ENCODE measurements at places on chromosomes 12 and 14.

DNA sequence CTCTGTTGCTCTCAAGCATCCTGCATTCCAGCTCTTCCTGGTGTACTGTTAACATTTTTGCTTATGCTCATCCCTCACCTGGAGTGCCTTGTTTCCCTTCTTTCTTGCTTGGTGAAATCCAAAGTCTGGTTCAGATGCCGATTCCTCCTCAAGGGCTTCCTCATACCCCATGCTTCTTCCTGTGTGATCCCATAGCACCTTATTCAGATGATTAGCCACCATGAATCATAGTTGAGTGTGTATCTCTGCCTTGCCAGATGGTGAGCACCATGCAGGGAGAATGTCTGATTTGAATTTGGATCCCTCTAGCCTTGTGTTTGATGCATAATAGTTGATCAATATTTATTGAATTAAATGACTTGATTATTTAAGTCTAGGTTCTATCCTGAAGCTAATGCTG, 39.4 kb upstream of the ANO4 start:
- no peak for DNase-seq

- no peak for DNase-seq
These were observed 22.3 kb upstream of the DIO2 start for GRCh38 chr14:80233470-80234089.

DNA sequence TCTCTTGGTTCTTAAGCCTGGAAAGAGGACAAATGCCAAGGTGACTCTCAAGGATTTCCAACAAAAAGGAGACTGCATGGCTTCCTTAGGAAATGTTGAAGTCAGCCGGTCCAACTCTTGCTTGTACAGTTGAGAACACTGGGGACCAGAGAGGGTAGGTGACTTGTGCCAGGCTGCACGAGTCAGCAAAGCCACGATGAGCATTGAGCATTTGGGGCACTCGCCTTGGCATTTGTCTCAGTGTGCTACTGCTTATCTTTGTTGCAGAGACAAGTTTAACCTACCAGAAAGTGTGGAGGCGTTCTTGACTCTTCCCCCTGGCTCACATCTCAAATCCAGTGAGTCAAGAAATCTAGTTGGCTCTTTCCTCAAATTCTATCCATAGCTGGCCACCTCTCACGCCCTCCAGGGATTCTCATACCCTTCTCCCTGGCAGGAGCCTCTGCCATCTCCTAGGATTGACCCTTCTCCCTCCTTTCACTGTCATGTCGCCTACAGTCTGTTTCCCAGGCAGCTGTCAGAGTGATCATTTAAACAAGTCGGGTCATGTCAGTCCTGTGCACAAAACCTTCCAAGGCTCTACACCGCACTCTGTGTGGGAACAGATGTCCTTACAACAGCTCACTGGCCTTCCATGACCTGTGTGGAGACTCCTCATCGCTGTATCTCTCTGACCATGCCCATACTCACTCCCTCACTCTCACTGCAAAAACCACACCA, 17.2 kb upstream of the KRT83 start:
- no peak for DNase-seq

DNA sequence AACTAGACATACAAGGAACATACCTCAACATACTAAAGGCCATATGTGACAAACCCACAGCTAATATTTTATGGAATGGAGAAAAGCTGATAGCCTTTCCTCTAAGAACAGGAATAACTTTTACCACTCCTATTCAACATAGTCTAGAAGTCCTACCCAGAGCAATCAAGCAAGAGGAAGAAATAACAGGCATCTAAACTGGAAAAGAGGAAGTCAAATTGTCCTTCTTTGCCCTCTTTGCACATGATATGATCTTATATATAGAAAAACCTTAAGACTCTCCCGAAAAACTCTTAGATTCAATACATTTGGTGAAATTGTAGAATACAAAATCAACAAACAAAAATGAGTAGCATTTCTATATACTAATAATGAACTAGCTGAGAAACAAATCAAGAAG, 110.0 kb downstream of the ATP23 start:
- DNase-seq: no peak

DNA sequence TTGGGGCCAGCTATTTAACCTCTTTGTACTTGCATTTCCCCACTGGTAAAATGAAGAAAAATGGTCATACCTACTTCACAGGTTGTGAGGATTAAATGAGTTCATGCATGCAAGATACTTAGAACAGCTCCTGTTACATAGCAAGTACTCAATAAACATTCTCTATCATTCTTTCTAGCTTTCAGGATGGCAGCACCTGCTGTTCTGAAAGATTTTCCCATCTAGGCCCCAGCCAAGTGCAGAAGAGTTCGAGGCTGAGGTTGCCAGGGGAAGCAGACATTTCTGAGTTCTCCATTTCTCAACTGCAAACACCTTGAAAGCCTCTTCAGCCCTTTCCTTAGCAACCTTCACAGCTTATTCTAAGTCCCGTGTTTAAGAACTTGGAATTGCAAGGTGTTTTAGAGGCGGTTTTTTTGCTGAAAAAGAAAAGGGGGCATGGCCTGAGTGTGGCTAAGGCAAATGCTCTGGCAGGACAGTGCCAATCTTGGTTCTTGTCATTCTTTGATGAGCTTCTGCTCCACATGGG, 73.0 kb upstream of the PRMT8 start:
- no peak for DNase-seq

GRCh38 chr12:95870897-95871296, 12.1 kb downstream of the SNRPF start:
- DNase-seq: no peak

- no peak for DNase-seq
These were observed 23.0 kb upstream of the ATP2B1 start for GRCh38 chr12:89731614-89732013.

DNA sequence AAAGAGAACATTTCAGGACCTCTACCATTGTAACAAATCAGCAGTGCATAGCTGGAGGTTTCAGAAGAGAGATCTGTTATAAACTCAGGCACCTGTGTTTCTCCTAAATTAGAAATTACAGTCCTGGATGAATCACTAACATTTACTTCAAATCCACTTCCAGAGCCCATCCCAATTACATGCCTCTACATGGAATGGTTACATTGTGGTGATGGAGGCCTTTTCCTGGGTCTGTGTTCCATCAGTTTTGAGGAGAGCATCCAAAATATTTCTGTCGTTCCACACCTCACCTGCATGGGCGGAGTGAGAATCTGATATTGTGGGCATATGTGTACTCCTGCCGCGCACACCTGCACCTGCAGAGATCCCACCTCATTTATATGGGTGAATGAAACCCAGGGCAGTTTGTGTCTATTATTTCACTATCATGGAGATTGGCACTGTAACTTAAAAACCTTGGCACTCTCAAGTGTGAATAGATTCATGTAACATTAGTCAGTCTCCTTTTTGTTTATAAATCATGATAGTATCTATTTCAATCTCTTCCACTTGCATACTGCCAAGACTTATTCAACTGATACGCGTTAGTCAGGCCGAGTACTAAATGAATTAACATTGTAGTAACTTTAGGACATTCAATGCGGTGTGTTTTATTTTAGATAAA, 215.1 kb upstream of the FAR2 start:
- DNase-seq: no peak

- DNase-seq: no peak
These were observed 56.7 kb upstream of the KCNMB4 start for GRCh38 chr12:70309348-70309747.

DNA sequence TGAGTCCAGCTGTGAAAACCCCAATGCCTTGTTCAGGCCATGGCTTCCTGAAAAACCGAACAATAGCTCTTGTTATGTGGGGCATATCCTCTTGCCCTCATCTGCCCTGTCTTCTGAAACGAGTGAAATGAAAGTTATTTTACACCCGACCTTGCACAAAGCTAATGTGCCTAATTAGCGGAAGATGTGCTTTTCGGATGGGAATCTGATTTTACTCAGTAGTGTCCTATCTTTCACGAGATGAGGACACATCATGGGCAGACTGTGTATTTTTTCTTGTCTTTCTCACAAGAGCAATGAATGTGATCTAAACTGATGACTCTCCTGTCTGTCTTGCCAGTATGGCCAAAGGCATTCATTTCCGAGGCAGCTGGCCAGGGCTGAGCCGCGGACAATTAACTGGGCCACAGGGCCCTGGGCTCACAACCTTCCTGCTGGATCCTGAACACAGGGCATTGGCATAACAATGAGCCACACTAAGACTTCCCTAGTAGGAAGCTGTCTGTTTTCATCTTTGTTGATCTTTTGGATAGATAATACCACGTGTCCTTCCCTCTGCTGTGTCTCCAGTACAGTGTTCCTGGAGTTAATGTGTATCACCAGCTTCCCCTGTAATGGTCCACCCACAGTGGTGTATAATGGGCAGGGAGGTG, 86.0 kb upstream of the HIF1A start:
- DNase-seq: peak; percentile 39

- DNase-seq: no peak
These were observed 56.0 kb downstream of the LLPH start for GRCh38 chr12:66074561-66074960.

DNA sequence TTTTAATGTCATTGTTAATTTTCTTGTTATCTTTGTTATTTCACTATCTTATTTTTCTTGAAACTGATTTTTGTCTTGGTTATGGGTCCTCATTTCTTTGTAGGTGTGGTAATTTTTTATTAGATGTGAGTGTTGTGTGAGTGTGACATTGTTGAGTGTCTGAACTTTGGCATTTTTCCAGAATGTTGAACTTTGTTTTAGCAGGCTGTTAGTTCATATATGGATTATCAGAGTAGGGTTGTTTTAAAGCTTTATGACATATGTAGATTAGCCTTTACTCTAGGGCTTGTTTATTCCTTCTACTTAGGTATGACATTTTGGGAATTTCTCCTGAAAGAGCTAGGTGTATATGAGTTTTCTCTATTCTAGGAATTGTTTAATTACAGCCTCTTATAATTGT, 103.9 kb downstream of the ARID2 start:
- no peak for DNase-seq

GRCh38 chr14:105210266-105211025, 29.3 kb upstream of the NUDT14 start:
- DNase-seq: no peak

- no peak for DNase-seq
These were observed 18.5 kb upstream of the MLXIP start for GRCh38 chr12:122060081-122060501.

DNA sequence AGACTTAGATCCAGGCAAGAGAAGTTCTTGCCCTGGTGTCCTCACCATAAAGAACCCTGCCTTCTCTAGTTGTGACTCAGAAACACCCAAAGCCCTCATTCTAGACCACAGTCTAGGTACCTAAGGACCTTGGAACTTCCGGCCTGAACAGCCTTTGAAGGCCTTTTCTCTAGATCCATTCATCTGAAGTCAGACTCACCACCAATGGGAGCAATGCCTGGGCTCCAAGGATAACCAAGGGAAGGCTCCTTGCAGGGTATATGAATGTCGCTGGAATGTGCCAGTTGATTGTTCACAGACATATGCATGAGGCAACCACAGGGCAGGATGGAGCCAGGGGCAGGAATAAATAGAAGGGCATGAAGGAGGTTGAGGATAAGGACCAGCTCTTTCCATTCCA, 86.3 kb downstream of the PLCZ1 start:
- DNase-seq: no peak

DNA sequence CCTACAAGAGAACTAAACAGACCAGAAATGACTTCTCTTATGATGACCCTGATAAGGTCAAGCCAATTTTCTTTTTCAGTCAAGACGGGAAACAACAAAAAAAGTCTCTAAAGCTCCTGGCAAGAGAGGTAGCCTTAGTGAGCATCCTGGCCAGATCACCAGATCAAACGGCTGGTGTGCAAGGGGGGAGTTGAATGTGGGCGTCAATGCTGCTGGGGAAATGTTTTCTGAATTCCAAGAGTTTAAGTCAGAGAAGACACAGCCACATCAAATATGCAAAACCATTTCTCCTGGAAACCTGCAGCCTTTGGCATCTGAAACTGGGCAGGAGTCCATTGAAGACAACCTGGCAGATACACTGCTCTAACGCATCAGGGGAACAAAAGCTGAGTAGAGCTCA, 16.0 kb upstream of the SELPLG start:
- no peak for DNase-seq

GRCh38 chr12:61863811-61864210, 396.4 kb upstream of the USP15 start:
- DNase-seq: no peak

DNA sequence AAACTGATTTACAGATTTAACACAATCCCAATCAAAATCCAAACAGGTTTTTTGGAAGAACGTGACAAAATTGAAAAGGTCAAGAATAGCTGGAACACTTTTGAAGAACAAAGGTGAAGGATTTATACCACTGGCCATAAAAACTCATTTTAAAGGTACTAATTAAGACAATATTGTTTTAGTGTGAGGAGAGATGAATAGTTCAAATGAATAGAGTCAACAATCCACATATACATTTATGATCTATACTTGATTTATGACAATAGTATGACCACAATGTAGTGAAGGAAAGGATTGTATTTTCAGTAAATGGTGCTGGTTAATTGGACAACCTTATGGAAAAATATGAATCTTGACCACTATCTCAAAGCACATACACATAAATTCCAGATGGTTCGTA, 29.3 kb downstream of the CCDC175 start:
- no peak for DNase-seq

DNA sequence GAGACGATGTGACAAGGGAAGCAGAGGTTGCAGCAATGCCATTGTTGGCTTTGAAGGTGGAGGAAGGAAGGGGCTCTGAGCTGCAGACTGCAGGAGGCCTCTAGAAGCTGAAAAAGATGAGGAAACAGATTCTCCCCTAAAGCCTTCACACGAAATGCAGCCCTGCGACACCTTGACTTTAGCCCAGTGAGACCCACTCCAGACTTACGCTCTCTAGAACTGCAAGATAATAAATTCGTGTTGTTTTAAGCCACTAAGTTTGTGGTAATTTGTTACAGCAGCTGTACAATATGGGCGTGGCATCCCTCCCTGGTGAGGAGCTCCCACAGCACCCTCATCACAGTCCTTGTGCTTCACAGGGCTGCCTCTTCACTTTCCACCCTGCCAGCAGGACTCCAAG, 53.2 kb downstream of the GOLGA5 start:
- no peak for DNase-seq

DNA sequence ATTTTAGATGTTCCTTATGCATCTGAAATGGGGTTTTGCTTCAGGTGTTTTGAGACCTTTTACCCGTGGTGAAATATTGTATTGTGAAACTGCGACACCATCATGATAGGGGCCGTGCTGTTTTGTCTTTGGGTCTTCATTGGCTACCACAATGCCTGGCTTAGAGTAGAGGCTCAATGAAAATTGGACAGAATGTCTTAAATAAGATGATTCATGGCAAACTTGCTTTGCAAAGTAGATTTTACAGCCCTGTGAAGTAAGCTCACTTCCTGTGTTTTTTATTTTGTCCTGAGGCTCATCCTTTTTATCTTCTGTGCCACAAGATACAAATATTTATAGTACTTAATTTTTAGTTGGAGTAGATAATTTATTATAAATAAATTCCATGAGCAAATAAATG, 111.3 kb upstream of the FRMD6 start:
- no peak for DNase-seq

- DNase-seq: peak; percentile 42
These were observed 228.6 kb downstream of the ZFP36L1 start for GRCh38 chr14:68564191-68564825.

- no peak for DNase-seq
These were observed 446.5 kb upstream of the MIS18BP1 start for GRCh38 chr14:45699471-45699870.
